Metanephros (tissue), 2 donors: ENCODE measurements at places on chromosomes 6 and 20. TPM values are rescaled to one million over a fixed set of nuclear protein-coding genes. Genes with fewer than 3 reads are reported as not detected.

Gene HS3ST5
- total RNA-seq = 0.41 TPM

Gene AARS2
- 21.3 TPM for total RNA-seq

Gene SLC4A11
- total RNA-seq = 1.9 TPM

Gene RAMACL
- 2.6 TPM for total RNA-seq

Gene IL20RA
- 2.4 TPM for total RNA-seq

Gene NKAIN2
- 12.4 TPM for total RNA-seq

Gene SEC63
- total RNA-seq = 43.7 TPM

Gene MCCD1
- 9.8 TPM for total RNA-seq

Gene THBS2
- total RNA-seq = 61.5 TPM

Gene MTFR2
- total RNA-seq = 0.53 TPM

Gene EBF4
- total RNA-seq = 18.3 TPM

Gene DNAH8
- total RNA-seq = 1.3 TPM

Gene LCA5
- 9.3 TPM for total RNA-seq

Gene LY86
- 4.1 TPM for total RNA-seq

Gene ACTR5
- 10.5 TPM for total RNA-seq

Gene SIRPB2
- total RNA-seq = 5.5 TPM
